ENCODE measurements at places on chromosomes 12 and 14. TPM values are rescaled to one million over a fixed set of nuclear protein-coding genes. Genes with fewer than 3 reads are reported as not detected.

Gene CERS5
- total RNA-seq = 24.3 TPM

Gene KIF5A
- total RNA-seq = under 0.01 TPM

Gene EXOC5
- 78.3 TPM for total RNA-seq

Gene FLVCR2
- 0.68 TPM for total RNA-seq

Gene SIRT4
- 0.68 TPM for total RNA-seq
